NCI-H526 treated with DMSO at 0.1 percent for 48 hours (cell line): ENCODE measurements at places on chromosomes 2 and 18.

DNA sequence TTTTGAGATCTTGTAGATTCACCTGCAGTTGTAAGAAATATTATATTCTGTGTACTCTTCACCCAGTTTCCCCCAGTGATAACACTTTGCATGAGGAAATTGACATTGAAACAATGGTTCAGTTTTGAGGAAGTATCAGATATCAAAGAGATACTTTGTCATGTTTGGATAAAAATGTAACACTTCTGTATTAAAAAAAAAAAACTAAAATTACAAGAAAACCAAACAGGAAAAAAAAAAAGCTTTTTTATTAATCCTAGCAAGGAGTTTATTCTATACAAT is 204.0 kb downstream of the ARL4C start:
- DNase-seq: no peak

- DNase-seq: no peak
These were observed 16.8 kb upstream of the KCNK3 start for GRCh38 chr2:26675651-26676255.

DNA sequence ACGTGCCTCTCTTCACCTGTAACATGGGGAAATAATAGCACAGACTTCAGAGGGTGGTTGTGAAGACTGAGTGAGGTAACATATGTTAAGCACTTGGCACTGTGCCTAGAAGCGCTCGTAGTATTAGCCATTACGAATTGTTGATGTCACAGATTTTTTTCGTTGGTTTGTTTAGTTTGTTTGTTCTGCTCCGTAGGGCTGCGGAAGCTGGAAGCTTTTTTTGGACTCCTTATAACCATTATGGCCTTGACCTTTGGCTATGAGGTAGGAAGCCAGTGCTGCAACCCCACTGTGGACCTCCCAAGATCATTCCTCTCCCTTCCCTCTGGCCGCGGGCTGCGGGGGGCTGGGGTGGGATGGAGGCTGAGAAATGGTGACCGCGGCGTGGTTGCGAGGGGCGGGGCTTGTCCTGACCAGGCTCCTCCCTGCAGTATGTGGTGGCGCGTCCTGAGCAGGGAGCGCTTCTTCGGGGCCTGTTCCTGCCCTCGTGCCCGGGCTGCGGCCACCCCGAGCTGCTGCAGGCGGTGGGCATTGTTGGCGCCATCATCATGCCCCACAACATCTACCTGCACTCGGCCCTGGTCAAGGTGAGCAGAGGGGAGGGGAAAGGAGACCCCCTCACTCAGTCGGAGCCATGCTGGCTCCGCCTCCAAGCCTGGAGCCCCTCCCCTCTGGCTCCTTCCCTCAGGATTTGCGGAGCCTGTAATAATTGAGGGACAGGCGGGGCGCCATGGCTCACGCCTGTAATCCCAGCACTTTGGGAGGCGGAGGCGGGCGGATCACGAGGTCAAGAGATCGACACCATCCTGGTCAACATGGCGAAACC is 5.5 kb downstream of the SLC11A1 start:
- peak; percentile 34 for DNase-seq

DNA sequence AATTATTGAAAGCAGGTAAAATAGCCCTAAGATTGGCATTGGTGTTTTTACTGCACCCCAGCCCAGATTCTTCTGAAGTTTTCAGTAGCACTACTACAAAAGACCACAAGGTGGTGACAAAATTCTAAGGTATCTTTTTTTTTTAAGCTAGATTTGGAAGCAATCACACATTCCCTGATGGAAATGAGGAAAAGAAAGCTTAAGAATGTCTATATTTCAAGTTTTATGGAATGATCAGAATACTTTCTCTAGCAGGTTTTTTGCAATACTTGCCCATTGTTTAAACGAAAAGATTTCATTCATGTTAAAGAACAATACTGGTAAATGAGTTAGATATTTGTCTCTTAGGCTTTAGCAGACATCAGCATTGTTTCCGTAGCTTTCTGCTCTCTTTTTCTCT is 32.1 kb upstream of the ZNF638 start:
- peak; percentile 15 for DNase-seq

- DNase-seq: peak; percentile 5
These were observed 34.4 kb upstream of the TRAPPC8 start for GRCh38 chr18:31977270-31977872.

GRCh38 chr18:75264926-75265597 is 54.5 kb downstream of the TSHZ1 start:
- DNase-seq: no peak

DNA sequence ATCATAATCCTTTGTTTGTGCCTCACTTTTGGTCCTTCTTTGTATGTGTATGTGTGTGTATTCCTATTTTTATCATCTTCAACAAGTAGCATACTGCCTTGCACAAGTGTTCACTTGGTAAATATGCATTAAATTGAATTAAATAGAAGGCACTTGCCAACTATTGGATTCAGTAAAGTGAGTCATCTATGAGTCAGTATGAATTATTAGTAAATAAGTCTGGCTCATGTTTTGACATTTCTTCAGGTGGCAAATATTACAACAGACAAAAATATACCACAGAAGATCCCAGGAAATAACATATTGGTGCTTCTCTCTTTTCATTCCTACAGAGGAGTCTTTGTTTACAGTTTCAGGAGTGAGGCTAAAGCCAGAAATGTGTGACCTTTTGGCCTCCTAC is 84.1 kb downstream of the CDK15 start:
- DNase-seq: no peak

- no peak for DNase-seq
These were observed 32.5 kb downstream of the BMPR2 start for GRCh38 chr2:202408546-202409140.

DNA sequence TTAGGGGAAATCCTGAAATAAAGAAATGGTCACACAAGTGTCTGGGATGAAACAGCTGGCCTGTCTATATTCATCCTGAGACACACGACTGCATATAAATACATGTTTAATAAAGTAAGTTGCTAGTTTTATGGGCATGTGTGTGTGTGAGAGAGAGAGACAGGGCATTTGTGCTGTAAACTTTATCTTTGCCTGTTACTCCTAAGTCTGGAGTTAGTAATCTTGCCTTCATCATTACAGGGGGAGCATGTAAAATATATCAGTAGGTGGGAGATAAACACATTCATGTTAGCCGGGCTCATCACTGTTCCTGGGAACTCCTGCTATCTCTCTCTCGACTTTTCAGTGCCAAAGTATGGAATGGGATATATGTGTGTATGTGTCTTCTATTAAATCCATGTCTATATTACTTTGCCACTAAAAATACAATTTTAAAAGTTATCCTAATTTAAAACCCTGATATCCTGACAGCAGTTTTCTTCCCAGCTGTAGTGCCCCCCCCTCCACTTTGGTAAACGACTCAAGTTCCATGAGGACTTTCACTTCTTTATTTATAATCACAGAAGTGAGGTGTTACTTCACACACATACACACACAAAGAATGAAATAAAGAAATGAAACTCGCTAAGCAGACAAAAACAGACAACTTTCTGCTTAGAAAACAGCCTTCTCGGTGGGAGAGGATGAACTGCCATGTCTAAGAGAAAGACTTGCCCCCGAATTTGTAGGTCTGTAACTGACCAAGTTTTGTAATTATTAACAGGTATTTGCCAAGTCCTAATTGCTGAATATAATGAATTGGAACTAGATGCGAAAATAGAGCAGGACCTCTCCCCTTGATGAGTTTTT is 947 bp downstream of the ZEB2 start:
- DNase-seq: no peak

GRCh38 chr2:8009010-8009597 is 672.8 kb upstream of the ID2 start:
- DNase-seq: no peak

DNA sequence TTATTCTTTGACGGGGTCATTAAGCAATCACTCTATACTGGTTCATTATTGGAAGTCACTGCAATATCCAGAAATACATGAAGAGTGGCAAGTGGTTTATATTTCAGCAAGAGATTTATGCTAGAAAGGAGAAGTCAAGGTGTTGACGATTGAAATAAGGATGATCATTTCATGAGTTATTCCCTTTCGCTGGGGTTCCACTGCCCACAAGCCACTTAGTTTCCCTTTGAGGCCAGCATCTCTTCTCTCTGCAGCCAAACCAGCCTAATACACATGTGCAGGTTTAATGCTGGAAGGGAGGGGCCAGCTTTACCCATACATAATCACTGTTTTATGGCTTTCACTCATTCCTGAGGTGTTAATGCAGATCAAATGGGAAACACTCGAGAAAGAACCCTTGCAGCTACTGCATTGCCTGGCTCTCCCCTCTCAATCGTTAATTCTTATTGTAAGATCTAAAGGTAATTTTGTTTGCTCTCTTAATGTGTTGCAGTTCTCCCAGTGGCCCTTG is 108.4 kb downstream of the MEIS1 start:
- DNase-seq: no peak

- no peak for DNase-seq
These were observed 4.3 kb upstream of the CHRNA1 start for GRCh38 chr2:174768557-174768956.

GRCh38 chr2:68284896-68285295 is 32.6 kb upstream of the PPP3R1 start:
- no peak for DNase-seq

DNA sequence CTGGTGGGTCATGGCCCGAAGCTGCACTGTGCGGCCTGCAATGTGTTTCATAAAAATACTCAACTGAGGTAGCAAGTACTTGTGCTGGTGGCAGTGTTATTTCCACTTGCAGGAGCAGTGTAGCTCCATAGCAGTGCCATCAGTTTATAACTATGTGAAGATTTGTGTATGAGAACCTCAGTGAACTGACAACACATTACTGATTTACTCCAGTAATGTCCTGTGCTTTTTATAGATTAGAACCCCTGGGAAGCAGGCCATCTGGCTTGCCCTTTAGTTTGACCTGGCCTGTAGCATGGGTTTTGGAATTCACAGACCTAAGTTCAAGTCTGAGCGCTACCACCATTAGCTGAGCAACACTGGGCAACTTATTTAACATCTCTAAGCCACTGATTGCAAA is 99.7 kb upstream of the AQP4 start:
- no peak for DNase-seq

DNA sequence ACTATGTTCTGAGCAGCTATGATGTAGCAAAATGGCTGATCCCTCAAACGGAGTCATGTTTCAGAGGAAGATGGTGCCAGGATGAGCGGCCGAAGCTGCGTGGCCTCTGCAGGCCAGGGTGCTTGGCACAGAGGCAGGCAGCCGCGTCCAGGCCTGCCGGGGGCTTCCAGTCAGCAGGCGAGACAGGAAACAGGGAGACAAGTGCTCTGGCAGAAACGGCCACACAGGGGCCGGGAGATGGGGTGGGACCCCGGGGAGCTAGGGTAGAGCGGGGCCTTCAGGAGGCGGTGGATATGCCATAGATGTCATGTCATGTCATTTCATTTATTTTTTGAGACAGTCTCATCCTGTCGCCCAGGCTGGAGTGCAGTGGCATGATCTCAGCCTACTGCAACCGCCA is 50.7 kb downstream of the EIPR1 start:
- no peak for DNase-seq

DNA sequence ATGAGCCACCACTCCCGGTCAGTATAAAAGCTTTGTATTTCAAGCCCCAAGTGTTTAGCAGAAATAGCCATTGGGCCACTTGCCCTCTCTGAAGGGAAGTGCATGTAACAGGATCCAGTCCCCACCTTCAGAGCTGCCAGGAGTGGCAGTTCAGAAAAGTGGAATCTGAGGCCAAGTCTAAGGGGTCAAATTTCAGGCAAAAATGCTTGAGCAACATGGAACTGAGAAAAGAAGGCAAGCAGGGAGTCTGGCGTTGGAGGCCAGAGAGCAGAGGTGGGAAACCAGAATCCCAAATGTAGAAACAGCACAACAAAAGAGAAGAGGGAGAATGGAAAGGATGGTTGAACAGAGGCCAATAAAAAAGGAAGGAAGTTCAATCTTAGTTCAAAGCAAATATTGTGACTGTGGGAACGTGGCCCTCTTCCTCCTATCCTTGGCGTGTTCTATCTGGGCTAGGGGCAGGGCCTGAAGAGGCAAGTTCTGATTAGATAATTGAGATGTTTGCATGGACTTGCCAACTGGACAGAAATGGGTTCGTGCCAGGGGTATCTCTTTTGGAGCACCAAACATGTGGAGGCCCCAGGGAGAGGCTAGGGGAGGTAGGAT is 102.2 kb downstream of the AP1S3 start:
- DNase-seq: no peak

DNA sequence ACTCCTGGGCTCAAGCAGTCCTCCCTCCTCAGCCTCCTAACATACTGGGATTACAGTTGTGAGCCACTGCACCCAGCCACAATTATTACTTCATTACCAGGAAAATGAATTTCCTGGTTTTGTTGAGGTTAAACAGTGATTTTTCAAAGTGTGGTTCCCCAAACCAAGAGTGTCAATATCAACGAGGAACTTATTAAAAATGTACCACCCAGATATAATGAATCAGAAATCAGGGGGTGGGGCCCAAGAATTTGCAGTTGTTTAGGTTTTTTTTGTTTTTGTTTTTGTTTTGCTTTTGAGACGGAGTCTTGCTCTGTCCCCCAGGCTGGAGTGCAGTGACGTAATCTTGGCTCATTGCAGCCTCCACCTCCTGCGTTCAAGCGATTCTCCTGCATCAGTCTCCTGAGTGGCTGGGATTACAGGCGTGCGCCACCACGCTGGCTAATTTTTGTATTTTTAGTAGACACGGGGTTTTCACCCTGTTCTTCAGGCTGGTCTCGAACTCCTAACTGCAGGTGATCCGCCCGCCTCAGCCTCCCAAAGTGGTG is 94.1 kb downstream of the WDSUB1 start:
- no peak for DNase-seq

GRCh38 chr2:154439156-154439555 is 259.3 kb upstream of the KCNJ3 start:
- no peak for DNase-seq

DNA sequence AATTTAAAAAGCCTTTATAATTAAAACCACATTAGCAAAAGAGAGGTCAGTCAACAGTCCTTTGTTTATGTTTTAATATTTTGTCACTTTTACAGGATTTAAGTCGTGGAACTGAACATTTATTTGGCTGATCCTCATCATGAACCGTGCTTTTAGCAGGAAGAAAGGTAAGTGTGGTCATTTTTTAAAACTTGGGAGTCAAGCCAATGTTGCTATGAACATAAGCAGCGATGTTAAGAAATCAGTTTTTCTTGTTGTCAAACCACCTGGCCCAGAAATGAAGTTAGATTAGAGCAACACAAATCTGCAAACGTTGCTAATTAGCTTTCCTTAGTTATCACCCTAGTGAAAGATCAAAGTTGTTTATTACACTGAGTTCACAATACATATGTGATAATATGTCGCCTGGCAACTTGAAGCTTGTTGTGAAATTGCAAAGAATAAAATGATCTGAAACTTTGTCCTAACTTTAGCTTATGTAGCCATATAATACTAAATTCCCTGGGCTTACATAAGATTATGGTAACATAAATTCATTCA is 186.0 kb downstream of the GULP1 start:
- no peak for DNase-seq

GRCh38 chr2:182729710-182730339 is 13.8 kb downstream of the DNAJC10 start:
- DNase-seq: no peak

DNA sequence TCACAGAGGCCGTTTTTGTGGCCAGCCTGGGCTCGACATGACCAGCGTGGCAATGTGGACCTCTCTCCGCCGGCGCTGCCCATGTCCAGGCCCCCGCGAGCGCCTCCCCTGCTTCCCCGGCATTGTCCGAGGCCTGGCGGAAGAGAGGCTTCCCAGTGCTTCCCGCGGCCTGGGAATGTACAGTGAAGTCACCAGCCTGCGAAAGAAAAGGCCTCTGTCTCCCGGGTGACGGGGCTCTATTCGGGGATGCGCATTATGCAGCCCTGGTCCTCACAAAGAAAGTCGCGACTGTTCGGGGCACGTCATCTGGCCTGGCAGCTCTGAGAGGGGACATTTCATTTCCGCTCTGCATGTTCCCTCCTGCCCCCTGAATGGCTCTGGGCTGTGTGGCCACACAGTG is 109.2 kb upstream of the AGAP1 start:
- no peak for DNase-seq
